Caco-2 (cell line): ENCODE measurements at places on chromosomes 7 and 10. TPM values are rescaled to one million over a fixed set of nuclear protein-coding genes. Genes with fewer than 3 reads are reported as not detected.

GRCh38 chr7:8714791-8715190 lies 281.4 kb downstream of the NXPH1 start:
- DNase-seq = no peak

GRCh38 chr10:1324903-1325302 lies 268.7 kb downstream of the WDR37 start:
- DNase-seq = no peak

DNA sequence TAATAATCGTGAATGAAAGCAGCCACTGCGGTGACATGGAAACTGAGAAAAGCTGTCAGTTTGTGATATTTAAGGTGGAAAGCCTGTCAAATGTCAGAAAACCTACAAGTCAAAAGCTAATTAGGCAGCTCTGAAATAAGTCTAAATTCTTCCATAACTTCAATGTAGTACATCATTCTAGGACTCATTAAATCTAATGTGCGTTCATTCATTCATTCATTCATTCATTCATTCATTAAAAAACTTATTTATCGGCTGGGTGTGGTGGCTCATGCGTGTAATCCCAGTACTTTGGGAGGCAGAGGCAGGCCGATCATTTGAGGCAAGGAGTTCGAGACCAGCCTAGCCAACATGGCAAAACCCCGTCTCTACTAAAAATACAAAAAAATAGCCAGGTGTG lies 79.7 kb downstream of the ATE1 start:
- DNase-seq = no peak

DNA sequence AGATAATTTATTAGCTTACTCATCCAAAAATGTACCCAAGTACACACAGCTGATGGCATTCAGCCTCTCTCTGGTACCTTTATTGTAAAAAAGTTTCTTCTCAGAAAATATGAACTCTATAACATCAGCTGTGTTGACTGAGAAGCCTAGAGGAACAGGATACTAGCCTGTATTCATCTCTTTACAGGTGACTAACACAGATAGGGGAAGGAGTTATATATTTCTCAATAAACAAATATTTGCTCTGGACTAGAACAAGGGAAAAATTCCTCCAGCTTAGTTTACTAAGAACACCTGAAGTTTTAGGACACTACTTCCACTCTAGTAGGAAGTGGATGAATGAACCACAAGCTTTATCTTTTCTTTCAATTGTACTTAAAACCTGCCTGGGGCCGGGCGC lies 67.8 kb downstream of the ZNF248 start:
- DNase-seq = peak; percentile 53

DNA sequence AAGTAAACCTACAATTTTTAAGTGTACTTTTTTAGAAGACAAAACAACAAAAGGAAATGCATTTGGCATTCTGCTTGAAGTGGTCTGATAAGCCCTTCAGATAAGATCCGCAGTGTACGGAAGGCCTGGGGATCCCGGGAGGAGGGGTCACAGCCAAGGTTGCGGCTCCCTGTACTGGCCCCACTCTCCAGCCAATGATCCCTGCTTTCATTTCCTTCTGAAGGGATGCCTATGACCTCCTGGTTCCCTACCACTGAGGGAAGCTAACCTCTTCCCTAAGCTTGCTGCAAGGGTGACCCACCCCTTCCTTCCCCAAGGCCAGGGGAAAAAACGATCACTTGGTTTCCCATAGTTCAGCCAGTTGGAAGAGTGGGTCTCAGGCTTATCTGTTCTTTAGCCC lies 5.3 kb downstream of the DENND2A start:
- no peak for DNase-seq

DNA sequence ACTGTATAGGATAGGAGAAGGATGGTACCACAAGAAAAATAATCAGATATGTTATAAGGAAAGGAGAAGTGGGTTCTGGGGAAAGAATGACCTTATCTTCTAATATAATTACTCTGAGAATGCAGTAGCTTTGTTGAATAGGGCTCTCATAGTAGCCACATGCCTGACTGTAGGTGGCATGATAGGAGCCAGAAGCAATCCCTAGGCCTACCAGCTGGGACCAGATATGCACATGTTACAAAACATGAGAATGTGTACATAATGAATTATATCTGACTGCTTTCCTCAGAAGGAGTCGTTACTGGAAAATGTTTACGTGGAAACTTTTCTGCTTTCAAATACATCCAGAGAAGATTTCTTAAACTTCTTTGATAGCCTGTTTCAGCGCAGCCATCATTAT lies 53.2 kb upstream of the FAM3C start:
- DNase-seq = no peak

DNA sequence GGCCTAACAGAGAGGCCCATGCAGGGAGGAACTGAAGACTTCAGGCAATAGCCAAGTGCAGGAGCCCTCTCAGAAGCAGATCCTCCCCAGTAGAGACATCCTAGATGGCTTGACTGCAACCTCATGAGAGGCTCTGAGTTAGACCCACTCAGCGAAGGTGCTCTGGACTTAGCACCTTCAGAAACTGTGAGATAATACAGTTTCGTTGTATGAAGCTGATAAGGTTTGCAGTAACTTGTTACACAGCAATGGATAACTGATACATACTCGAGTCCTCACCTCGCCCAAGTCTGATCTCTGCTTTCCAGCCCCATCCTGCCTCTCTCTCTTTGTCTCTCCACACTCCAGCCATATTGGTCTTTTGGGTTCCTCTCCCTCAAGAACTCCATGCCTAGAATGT lies 136.4 kb upstream of the EEPD1 start:
- DNase-seq = no peak

DNA sequence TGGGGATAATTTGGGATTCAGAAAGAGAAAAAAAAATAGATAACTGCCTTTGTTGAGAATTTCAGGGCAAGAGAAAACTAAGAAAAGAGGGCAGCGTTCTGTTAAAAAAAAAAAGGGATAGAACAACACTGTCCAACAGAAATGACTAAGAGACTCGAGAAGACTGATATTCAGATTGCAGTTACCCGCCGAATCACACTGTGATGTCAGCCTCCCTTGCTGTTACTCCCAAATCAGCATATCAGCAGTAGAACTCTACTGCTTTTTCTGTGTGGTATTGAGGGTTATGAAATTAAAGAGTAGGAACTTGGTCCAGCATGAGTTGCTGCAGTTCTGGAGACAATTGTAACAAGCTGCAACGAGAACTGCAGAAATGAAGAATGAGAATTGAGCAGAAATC lies 1.9 kb downstream of the GJC3 start:
- DNase-seq = no peak

DNA sequence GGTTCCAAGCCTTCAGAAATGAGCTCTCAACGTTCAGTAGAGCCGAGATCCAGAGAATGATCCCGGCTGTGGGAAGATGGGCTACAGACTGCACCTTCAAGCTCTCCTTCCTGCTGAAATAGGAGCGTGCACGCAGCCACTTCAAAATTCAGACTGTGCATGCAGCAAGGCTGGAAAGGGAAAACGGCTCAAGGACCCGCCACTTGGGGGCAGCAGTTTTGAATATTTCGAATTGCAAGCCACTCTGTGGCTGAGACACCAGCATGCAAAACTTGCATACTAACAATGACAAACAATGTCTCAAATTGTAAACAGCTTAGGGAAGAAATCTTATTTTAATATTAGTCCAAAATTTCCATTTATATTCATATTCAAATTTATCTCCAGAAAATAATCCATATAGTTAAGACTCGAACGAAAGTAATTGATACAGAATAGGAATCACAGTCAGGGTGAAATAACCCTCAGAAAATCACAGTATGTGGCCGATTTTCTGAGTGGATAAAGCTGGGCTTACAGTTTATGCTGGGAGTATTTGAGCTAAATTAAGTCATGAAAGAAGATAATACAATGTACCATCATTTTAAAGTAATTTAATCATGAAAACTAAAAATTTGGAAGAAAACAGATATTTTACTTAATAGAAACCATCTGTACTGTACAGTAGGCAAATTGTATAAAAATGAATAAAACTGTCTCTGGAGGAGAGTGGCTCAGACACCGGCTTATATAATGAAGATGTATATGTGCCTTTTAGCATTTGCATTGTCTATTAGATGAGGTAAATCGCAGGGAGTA lies 137.9 kb upstream of the MKI67 start:
- peak; percentile 69 for DNase-seq

DNA sequence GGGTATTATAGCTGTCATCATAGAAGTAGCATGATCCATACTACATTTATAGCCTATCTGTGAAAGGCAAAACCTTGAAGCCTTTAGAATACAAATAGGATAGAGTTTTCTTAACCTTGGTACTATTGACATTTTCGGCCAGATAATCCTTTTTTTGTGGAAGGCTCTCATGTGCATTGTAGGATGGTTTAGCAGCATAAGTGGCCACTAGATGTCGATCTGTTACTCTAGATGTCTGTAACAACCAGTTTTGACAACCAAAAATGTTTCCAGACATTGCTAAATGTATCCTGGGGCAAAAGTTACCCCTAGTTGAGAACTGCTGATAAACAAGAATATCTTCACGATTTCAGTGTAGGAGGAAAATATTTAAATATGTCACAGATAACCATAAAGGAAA lies 319.4 kb upstream of the GALNT17 start:
- no peak for DNase-seq

GRCh38 chr10:15725603-15726002 lies 5.9 kb upstream of the ITGA8 start:
- no peak for DNase-seq

DNA sequence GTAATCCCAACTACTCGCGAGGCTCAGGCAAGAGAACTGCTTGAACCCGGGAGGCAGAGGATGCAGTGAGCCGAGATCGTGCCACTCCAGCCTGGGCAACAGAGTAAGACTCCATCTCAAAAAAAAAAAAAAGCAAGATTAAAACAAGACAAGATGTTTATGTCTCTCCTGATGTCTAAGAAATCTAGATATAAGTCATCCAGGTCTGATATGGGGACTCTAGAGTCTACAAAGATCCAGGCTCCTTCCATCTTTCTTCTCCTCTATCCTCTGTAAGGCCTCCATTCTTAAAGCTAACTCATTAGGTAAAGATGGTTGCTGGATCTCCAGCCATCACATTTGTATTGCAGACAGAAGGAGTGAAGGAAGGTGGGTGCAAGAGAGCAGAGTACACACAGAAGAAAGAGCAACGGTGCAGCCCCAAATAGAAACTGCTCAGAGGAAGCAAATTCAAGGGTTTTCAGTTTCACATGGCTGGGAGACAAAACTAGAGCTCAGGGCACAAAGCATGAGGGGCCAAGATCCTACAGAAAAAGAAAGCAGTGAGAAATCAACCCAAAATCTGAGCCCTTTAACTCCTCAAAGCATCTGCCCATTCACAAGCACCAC lies 57.6 kb downstream of the USP6NL start:
- DNase-seq = no peak

- DNase-seq = no peak
Observed at GRCh38 chr7:97513326-97513725, 218.6 kb upstream of the TAC1 start.

GRCh38 chr10:86172301-86172700 lies 194.3 kb downstream of the GRID1 start:
- no peak for DNase-seq

GRCh38 chr10:1552406-1552805 lies 184.9 kb downstream of the ADARB2 start:
- DNase-seq = no peak

DNA sequence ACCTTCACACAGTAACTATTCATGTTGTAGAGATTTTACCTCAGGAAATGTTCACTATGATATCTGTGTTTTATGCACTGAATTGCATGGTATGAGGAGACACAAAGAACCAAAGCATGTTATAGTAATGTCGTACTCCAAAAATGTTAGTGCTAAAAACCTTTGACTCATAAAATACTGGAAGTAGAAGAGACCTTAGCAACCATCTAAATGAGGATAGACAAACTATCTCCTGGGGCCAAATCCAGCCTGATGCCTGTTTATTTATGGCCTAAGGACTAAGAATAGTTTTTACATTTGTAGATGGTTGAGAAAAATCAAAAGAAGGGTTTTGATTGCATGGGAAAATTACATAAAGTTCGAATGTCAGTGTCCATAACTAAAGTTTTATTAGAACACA lies 535.1 kb downstream of the INHBA start:
- DNase-seq = no peak

DNA sequence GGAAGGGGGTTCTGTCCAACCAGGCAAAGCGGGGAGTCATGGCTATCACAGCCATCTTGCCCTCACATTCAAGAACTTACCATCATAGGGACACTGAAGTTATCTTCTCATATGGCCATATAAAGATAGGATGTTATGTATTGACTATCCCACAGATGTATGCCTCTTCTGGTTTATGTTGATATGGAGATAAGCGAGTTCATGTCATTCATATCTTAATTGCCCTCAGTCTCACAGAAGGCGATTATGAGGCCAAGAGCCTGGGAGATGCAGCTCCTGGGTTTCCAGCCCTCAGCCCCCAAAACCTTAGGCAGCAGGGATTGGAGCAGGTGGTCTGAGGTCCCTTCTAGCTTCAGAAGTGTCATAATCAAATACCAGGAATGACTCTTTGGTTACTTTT lies 8.5 kb upstream of the ANKRD61 start:
- no peak for DNase-seq

- DNase-seq = peak; percentile 75
Observed at GRCh38 chr10:116620423-116621400, at the start of gene PNLIPRP2. PNLIPRP2 (plus strand) TSS chr10:116620953.

DNA sequence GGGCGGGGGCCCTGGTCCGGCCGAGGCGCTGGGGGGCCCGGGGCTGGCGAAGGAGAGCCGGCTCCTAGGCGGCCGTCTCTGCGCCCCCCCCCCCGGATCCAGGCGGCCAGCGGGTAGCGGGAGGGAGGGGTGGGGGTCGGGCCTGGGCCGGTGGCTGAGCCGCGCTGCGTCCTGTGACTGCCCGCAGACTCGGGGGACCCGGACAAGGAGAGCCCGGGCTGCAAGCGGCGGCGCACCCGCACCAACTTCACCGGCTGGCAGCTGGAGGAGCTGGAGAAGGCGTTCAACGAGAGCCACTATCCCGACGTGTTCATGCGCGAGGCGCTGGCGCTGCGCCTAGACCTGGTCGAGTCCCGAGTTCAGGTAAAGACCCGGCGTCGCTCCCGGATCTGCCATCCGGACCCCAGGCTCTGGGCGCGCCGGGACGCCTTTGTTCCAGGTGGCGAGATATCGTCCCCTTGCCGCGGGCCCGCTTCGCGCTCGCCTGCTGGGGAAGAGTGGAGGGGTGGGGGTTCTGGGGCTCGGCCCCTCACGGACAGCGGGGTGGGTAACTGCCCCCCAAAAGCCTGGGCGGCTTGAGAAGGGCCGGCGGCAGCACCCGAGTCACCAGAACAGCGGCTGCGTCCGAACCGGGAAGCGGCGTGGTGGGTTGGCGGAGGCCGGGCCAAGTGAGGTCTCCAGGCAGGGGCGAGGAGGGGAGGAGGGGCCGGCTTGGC lies 819 bp downstream of the UNCX start:
- no peak for DNase-seq

DNA sequence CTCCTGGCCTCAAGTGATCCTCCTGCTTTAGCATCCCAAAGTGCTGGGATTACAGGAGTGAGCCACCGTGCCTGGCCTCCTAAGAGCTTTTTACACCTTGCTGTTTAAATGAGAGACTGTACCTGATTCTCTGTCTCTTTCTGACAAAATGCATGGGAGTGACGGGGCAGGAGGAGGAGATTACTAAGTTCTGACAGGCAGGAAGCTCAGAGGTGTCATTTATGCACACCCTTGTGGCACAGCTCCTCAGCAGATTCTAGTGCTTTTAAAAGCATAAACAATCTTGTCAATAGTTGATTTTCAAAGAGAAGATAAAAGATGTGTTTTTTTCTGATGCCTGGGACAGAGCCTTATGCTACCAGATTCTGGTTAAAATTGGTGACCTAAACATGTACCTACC lies 39.7 kb upstream of the STEAP4 start:
- DNase-seq = no peak

TRAPPC14 gene
- 23.2 and 23.5 TPM in 2 replicates for total RNA-seq

HYAL4 gene
- total RNA-seq = 0.14 and 0.68 TPM in 2 replicates

MALRD1 gene
- 8.2 and 9.8 TPM in 2 replicates for total RNA-seq
